ENCODE measurements at places on chromosomes 4 and X.

GRCh38 chr4:149120331-149121022, 678.3 kb upstream of the NR3C2 start:
- no peak for DNase-seq

DNA sequence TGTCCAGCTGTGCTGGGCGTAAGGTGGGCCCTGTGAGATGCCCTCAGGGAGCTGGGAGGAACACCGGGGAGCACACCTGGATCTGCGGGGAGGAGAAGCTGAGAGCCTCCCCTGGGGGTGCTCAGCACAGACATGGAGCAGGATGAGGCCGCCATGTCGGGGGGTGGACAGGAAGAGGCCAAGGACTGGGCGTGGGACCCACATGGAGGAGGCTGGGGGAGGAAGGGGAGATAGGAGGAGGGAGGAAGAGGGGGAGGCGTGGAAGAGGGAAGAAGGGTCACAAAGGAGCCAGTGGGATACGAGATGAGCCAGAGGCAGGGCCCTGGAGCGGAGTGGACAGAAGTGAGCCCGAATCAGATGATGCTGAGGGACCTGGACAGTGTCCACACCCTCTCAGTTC, 66.3 kb downstream of the ZFYVE28 start:
- no peak for DNase-seq

- DNase-seq: no peak
These were observed 52.5 kb downstream of the LHFPL1 start for GRCh38 chrX:112627206-112627605.

DNA sequence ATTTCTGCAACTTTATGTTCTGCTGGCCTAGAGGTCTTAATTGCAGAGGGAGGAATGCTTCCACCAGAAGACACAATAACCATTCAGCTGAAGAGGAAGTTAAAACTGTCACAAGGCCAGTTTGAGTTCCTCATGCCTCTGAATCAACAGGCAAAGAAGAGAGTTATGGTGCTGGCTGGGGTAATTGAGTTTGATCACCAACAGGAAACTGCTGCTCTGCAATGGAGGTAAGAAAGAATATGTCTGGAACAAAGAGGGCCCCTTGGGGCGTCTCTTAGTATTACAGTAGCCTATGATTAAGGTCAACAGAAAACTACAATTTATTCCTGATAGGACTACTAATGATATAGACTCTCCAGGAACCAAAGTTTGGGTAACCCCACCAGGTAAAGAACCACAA, 744.0 kb downstream of the FSTL5 start:
- DNase-seq: no peak

DNA sequence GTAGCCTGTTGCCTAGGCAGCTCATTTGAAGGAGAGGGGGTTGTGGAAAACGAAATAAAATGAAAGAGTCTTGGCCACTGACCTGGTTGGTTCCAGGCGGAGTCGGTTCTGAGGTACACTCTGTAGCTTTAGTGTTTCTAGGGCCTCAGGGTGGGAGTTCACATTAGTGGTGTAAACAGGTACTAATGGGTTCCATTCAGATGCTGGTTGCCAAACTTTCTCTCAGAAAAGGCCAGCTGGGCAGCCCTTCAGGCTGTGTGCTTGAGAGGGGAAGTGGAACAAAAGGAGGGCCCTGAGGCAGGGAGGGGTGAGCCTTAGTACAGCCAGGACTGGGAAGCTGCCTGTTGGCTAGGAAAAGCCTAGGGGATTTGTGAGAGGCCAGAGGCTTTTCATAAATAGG, 24.8 kb downstream of the NHSL2 start:
- DNase-seq: no peak
